ENCODE measurements at places on chromosomes 7 and 10.

DNA sequence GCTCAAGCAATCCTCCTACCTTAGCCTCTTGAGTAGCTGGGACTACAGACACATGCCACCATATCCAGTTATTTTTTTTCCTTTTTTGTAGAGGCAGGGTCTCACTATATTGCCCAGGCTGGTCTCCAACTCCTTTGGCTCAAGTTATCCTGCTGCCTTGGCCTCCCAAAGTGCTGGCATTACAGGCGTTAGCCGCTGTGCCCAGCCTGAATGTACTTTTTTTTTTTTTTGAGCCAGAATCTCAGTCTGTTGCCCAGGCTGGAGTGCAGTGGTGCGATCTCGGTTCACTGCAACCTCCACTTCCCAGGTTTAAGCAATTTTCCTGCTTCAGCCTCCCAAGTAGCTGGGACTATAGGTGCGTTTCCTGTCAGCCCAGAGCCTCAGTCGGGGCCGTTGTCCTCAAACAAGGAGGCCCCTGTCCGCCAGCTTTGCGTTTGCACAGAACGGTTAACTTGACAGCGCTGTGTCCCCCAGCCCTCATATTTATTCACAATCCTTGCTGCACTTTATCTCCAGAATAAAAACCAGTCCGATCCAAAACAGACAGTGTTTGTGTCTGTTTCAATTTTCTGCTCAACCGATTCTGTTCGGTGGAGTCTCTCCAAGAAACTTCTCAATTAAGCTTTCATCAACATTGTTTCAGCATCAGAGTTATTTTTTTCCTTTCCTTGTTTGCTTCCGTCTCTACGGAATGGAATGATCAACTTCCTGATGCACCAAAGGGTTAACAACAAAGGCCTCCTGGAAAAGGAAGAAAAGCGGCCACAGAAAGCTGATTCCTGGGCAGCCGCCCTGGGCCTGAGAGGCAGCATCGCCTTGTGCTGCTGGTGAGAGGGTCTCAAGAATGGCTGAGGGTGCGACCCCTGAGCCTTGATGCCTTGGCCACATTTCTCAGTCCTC, 64.5 kb downstream of the PDIA4 start:
- no peak for DNase-seq

DNA sequence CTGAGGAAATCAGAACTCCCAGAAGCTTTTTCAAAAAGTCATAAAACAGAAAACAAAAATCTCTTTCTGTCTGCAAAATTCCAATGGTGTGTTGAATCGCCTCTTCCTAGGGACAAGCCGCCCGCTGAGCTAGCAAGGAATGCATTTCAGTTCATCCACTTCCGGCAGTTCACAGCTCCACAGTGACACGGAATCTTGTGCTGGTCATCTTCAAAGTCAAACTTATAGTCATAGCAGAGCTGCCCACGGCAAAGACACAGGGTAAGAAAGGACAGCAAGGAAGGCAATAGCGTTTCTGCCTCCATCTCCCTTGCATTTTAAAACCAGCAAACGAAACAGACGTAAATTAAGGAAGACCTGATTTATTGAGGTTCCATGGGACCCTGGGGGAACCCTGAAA, 111.2 kb downstream of the GALNT11 start:
- DNase-seq, result no peak

GRCh38 chr10:128520211-128520815, 394.1 kb upstream of the MKI67 start:
- DNase-seq, result no peak

- no peak for DNase-seq
Measured at GRCh38 chr7:21020667-21021066, 234.0 kb upstream of the SP8 start.

- DNase-seq, result no peak
Measured at GRCh38 chr10:1724921-1725488, 12.3 kb downstream of the ADARB2 start.

DNA sequence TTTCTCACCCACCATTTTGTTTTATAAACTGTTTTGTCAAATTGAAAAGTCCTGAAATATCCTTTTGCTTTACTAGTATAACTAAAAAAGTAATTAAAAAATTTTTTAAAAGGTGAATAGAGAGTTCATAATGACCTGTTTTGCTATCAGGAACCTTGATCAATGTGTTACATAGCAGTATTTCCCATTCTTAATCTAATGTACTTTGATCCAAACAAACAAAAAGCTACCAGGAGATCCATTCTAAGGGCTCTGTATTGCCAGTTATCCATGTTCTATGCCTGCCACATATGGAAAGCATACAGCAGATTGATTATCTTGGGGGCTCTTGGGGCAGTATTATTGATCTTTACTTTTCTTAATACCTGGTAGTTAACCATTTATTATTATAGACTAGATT, 32.1 kb downstream of the ZMYND11 start:
- DNase-seq, result no peak

- DNase-seq, result no peak
Measured at GRCh38 chr7:115680921-115681320, 349.6 kb downstream of the TFEC start.

DNA sequence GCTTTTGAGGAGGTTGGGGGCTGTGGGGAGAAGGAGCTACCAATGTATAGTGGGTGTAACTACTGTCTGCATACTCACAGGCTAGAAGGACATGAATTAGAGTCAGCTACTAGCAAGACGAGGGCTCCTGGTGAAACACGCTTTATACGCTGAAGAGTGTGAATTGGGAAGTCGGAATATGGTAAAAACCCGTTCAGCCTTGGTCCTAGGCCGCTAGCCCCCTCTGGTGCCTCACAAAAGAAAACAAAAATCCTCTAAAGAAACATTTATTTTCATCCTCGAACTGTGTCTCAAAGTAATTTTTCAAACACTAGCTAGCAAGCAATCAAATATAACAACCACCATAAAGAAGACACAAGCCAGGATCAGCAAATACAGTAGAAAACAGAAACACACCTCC, 338.1 kb upstream of the SEMA3C start:
- no peak for DNase-seq

- no peak for DNase-seq
Measured at GRCh38 chr7:16295558-16295957, 125.8 kb downstream of the CRPPA start.

- no peak for DNase-seq
Measured at GRCh38 chr7:118153551-118154177, 30.3 kb upstream of the LSM8 start.

GRCh38 chr7:7529328-7529727, 6.3 kb downstream of the COL28A1 start:
- no peak for DNase-seq

- DNase-seq, result no peak
Measured at GRCh38 chr10:34966451-34966850, 123.7 kb downstream of the CUL2 start.

GRCh38 chr10:60367431-60367830, 22.2 kb downstream of the ANK3 start:
- no peak for DNase-seq

DNA sequence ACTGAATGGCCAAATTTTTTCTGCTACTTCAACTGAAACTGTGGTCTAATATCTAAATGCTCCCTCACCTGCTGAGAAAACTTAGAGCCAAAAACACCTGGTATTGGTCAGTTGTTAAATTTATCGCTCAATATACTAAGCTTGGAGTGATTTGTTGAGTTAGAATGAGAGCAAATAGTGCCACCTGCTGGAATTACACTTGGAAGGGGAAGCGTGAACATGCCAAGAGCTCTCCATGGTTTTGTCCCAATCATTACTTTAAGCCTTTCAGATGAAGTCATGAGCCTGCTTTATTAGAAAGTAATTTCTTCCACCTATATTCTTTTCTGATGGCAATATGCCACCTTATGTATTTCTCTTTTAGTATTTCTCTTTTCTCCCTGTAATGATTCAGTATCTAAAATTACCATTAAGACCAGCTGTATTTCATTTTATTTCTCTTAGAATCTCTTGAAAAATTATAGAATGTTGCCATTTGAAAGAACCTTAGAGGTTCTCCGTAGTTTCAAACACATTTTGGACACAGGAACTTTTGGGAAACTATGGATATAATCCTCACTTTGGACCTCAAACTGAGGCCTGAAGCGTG, 447.8 kb upstream of the C7orf33 start:
- no peak for DNase-seq

- DNase-seq, result no peak
Measured at GRCh38 chr10:89458784-89459183, 44.4 kb downstream of the IFIT5 start.

DNA sequence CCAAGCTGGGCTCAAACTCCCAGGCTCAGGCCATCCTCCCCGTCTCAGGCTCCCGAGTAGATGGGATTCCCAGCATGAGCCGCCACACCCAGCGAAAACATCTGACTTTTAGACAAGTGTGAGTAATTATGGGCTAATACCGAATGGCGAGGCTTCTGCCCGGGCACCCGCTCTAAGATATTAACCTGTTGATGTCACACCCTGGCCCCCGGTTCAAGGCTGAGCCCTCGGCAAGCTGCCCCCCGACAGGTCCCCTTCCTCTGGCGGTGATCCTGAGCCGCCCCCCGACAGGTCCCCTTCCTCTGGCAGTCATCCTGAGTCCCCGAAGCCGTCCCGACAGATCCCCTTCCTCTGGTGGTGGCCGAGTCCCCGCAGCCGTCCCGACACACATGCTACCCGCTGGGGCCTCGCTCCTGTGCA, 5.2 kb downstream of the PSMG3 start:
- no peak for DNase-seq

DNA sequence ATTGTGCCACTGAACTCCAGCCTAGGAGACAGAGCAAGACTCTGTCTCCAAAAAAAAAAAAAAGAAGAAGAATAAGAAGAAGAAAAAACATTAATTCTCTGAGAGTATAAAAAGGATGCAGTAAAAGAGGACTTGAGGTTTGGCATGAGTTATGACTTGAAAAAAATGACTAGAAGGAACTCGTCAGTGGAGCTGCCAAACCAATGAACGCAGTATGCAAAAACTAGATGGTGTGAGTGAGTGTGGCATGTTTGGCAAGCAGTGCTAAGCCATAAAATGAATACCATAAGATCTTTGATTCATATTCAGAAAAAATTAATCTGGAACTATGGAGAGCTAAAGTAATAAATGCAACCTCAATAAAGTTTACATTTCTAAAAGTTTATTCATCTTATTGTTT, 68.6 kb upstream of the MEOX2 start:
- DNase-seq, result no peak

DNA sequence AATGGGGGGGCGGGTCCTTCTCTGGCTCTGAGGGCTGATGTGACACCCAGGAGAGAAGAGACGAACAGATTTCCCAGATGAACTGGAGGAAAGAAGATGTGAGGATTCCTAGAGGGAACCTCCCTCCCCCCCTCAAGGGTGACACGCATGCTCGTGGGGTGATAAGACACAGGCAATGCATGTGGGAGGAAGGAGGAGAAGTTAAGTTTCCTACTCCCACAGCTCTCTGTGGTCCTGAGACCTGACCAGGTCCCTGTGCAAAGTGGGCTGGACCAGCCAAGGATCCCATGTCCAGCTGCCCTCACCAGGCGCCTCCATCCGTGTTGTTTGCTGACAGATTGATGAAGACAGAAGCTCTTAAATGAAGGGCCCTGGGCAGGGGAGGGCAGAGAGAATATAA, 112.6 kb downstream of the SH3PXD2A start:
- no peak for DNase-seq

DNA sequence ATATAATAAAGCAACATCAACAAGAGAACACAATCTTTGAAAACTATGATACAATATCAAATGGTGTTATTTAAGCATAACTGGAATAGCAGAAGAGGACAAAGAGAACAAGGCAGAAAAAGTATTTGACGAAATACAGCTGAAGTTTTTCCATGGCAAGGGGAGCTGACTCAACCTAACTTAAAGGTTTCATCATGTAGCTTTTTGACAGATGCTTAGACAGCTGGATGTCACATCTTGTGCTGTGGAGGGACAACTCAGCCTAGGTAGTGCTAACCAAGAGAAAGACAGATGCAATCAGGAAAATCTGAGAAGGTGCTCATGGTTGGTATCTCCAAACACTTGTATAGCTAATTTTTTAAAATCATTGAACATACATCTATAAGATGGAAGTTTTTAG, 208.2 kb downstream of the TFEC start:
- no peak for DNase-seq

DNA sequence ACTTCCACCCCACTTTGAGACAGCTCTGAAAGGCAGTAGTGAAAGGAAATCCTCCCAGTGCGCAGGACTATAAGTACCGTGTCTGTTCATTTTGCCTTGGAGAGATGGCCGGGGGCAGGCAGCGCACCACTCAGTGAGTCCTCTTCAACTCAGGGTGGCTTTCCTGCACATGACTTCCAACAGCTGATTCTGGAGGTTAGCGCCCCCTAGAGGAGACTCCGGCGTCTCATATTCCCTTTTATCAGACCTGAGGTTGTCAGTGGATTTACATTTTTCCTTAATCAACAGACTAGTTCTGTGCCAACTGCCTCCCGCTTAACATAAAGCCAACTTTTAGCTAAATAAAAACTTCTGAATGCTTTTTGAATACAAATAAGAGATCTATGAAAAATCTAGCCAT, 101.0 kb downstream of the HERPUD2 start:
- no peak for DNase-seq

DNA sequence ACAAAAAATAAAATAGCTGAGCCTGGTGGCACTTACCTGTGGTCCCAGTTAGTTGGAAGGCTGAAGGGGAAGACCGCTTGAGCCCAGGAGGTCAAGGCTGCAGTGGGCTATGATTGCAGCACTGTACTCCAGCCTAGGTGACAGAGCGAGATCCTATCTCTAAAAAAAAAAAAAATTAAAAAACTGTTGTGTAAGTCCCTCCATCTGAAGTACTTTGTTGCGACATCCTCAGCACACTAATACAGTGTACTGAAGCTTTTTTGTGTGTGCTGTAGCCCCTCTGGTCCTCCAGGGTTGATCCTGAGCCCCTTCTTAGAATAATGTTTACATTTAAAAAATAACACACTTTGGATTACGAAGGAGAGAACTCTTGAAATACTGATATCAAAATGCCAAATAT, 71.3 kb downstream of the PFKFB3 start:
- no peak for DNase-seq

- DNase-seq, result peak; percentile 44
Measured at GRCh38 chr7:150964593-150965111, 13.5 kb downstream of the KCNH2 start.

- no peak for DNase-seq
Measured at GRCh38 chr10:73810735-73811465, 498 bp downstream of the NDST2 start.

- DNase-seq, result no peak
Measured at GRCh38 chr7:126804604-126805003, 448.1 kb downstream of the GRM8 start.

- no peak for DNase-seq
Measured at GRCh38 chr7:46557295-46557711, 636.2 kb upstream of the IGFBP3 start.

GRCh38 chr7:29971566-29972314, 17.9 kb downstream of the SCRN1 start:
- DNase-seq, result no peak

GRCh38 chr10:116542007-116542677, 3.6 kb upstream of the PNLIP start:
- DNase-seq, result no peak
